ENCODE measurements at places on chromosomes 16 and 17. TPM values are rescaled to one million over a fixed set of nuclear protein-coding genes. Genes with fewer than 3 reads are reported as not detected.

DNA sequence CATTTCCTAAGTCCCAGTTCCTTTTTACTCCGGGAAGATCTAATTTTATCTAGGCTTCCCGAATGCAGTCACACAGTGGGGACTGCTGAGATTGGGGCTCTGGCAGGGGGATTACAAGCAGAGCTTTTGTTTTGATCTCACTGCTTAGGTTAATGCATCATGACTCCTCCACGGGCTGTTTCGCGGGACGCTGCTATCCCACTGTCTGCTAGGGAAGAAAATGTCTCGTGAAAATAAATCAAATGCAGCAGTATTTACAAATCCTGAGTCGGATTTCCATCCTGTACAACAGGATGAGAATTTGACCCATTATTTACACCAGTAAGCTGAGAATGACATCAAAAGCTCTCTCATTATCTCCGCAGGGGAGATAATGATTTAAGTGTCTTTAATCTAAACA, 83.8 kb downstream of the CDH11 start:
- no peak for DNase-seq

DNA sequence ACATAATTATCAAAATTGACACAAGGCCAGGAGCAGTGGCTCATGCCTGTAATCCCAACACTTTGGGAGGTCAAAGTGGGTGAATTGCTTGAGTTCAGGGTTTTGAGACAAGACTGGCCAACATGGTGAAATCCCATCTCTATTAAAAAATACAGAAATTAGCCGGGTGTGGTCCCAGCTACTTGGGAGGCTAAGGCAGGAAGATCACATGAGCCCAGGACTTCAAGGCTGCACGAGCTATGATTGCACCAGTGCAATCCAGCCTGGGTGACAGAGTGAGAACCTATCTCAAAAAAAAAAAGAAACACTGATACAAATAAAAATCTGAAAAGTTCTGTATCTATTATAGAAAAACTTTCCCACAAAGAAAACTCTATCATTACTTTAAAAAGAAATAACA, 15.5 kb downstream of the MYH10 start:
- no peak for DNase-seq

DNA sequence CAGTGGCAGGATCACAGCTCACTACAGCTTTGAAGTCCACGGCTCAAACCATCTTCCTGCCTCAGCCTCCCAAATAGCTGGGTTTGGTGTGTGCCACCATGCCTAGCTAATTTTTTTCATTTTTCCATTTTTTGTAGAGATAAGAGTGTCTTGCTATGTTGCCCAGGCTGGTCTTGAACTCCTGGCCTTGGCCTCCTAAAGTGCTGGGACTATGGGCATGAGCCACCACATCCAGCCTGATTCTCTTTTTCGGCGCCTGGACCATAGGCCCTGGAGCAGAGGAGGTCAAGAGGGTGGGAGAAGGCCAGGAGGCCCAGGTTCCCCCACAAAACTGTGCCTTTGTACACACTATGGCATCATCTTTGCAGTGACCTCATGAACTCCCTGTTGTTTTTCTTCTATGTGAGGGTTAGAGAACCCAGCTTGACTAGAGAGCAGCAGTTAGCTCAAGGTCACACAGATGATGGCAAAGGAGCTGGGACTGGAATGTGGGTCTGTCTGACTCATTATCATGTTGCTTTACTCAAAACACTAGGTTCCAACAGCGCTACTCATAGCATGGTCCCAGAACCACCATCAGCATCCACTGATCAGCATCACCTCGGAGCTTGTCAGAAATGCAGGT, 16.3 kb downstream of the SCN4A start:
- DNase-seq, result no peak

Gene CCL14
- 5.7 TPM for polyA plus RNA-seq

Gene CCL5
- 1.5 TPM for polyA plus RNA-seq

Measured in pancreas (tissue), 10 donors.